Mesenteric fat pad (tissue), 1 donor: ENCODE measurements at places on chromosomes 5 and 9. TPM values are rescaled to one million over a fixed set of nuclear protein-coding genes. Genes with fewer than 3 reads are reported as not detected.

LHX3 gene
- not detected for total RNA-seq

DNA sequence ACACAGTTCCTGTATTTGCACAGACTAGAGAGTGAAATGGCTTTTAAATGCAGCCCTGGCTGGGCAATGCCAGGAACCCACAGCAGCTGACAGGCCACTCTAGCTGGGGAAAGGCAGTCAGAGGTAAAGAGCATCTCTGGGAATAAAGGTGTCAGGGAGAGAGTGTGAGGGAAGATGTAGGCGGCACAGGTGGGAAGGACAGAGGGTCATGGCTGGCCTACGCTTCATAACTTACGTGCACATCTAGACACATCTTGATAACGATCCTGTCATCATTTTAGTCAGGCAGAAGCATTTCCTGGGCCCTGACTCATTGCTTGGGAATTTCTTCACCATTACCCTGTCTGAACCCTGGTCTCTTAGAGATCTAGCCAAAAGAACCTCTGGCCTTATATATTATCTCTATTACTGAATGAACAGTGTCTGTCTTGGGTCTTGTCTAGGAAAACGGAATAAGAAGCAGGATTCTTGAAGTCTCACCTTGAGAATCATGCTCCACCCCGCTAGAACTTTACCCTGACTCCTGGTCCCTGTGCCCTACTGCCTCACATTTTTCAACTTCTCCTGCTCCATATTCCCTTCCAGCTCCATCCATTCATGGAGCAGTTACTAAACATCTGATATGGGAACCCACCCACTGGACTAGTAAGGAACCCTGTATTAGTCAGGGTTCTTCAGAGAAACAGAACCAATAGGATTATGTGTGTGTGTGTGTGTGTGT, 106.4 kb upstream of the ELL2 start:
- no peak for DNase-seq

- DNase-seq = no peak
These were observed 27.4 kb downstream of the BICD2 start for GRCh38 chr9:92737216-92737606.

GABRA1 gene
- not detected for total RNA-seq

- no peak for DNase-seq
These were observed 182.0 kb downstream of the CCDC192 start for GRCh38 chr5:127885176-127885575.

DNA sequence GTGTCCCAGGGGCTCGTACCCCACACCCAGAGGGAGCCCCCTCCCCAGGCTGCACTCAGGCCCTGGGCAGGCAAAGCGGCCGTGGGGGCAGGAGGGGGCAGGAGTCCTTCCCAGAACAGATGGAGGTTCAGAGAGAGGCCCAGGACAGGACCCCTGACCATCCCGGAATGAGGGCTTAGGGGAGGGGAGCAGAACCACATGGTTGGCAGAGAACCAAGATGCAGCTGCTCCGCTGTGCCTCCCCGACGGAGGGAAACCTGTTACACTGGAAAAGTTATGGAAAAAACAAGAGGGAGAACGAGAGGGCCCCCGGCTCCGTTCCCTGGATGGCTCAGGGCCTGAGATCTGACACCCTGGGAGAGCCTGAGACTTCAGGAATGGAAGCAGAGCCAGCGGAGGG, 22.7 kb downstream of the SLC12A7 start:
- no peak for DNase-seq

FCN2 gene
- 1.2 TPM for total RNA-seq

GRCh38 chr5:142962174-142962533, 192.0 kb downstream of the ARHGAP26 start:
- no peak for DNase-seq

DNA sequence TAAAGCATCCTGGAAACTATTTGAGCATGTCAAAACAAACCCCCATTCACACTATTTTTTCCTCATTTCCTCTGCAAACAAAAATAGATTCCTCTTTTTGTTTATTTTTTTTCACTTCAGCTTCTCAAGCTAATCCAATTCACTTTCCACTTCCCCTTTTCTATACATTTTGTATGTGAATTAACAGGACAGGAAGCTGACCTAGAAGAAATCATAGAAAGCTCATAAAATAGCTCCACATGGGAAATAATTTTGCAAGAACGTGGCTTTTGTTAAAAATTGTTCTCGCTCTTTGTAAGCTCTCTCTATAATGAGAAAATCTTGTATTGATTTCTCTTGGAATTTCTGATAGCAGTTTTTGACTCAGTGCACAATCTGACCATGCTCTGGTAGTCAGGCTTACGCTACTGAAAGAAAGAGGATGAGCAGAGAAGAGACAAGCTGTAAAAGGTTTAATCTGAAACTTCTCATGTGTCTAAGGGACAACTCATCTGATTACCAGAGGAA, 215.8 kb downstream of the ADAMTS12 start:
- DNase-seq = no peak

GRCh38 chr5:97297063-97297703, 114.1 kb upstream of the RIOK2 start:
- DNase-seq = no peak

NR2F1-AS1 gene
- 23.2 TPM for total RNA-seq

DNA sequence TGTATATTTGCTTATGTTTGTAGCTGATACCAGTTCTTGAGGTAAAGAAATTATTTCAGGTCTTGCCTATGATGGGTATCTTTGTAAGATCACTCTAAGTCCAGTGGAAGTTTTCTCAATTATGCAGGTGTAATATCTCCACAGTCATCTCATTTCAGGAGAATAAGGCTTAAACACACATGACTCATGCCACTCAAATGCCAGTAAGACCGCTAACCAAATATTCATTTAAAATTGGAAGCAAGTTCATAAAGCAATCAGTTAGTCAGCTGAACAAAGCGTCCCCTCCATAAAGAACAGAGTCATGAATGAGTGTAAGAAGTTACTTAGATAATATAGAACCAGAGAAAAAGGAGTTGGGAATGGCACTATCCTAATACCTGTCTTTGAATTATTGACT, 248.7 kb downstream of the LURAP1L start:
- DNase-seq = no peak

DNA sequence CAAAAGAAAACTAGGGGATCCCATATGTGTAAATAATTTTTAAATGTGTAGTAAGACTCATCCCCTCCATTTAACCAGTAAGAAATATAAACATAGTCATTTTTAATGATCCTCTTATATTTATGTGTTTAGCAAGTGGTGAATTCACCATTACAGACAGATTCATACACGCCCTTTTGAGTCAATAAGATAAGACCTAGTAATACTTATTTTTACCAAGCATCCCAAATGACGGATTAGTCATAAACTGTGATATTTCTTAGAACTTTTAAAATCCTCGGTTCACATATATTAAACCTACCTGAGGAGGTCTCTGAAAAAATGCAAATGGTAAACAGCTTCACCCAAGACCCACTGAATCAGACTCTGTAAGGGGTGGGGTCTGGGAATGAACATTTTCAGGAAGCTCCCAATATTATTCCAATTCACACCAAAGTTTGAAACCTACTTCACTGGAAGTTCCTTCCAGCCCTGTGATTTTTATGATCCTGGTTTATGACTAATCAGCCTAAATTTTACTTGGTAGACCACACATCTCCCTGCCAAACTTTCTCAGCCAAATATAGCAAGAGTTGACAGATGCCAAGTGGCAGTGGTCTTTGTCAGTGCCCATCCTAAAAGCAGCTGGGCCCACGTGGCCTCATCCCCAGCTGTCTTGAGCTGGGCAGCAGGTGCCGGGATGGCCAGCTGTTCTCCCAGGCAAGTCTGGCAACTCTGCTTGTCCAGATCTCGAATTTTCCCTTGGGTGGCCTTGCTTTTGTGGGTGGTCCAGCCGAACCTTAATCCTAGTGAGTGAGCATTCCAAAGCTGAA, 559.0 kb upstream of the RGMB start:
- DNase-seq = no peak
